ENCODE measurements at places on chromosomes 3 and 15.
A peak's percentile ranks its signal among the peaks of the same experiment; 100 is the strongest.

GRCh38 chr3:153146191-153147053, 15.6 kb upstream of the RAP2B start:
- DNase-seq, result no peak

GRCh38 chr3:170465955-170466354, 47.3 kb downstream of the CLDN11 start:
- DNase-seq, result no peak

- no peak for DNase-seq
Measured at GRCh38 chr3:159749406-159749805, 239.2 kb upstream of the IL12A start.

- peak; percentile 46 for DNase-seq
Measured at GRCh38 chr3:187263270-187263669, 28.3 kb downstream of the MASP1 start.

DNA sequence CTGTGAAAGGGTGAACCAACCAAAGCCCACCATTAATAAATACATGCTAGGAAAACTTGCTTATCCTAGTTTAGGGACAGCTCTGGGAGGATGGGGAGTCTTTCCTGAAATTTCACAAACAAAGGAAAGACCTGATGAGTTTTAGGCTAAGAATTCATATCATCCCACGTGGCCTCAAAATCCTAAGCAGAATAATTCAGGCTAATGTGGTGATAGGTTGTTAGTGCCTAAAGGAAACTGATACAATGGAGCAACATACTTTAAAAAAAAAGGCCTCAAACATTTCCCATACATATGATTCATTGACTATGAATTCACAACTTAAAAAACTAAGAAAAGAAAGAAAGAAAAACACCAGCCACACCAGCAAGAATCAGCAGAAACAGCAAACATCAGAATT, 126.9 kb upstream of the CNTN4 start:
- DNase-seq, result peak; percentile 1

GRCh38 chr3:139493826-139494385, 17.6 kb upstream of the RBP2 start:
- no peak for DNase-seq

Measured in iris pigment epithelial cell (primary cell).